Hair follicle dermal papilla cell (primary cell): ENCODE measurements at places on chromosomes 13 and 19. TPM values are rescaled to one million over a fixed set of nuclear protein-coding genes. Genes with fewer than 3 reads are reported as not detected.

PTGIR gene
- total RNA-seq = 6.7 and 11.8 TPM in 2 replicates

MBD3L2 gene
- not detected in 2 replicates for total RNA-seq

TBXA2R gene
- 5.8 and 6.0 TPM in 2 replicates for total RNA-seq

ACTL9 gene
- not detected in 2 replicates for total RNA-seq

AMER2 gene
- not detected in 2 replicates for total RNA-seq

FXYD1 gene
- 0.73 and 2.1 TPM in 2 replicates for total RNA-seq

PALM gene
- 0.73 and 0.97 TPM in 2 replicates for total RNA-seq
